ENCODE measurements at places on chromosomes 16 and 17.

DNA sequence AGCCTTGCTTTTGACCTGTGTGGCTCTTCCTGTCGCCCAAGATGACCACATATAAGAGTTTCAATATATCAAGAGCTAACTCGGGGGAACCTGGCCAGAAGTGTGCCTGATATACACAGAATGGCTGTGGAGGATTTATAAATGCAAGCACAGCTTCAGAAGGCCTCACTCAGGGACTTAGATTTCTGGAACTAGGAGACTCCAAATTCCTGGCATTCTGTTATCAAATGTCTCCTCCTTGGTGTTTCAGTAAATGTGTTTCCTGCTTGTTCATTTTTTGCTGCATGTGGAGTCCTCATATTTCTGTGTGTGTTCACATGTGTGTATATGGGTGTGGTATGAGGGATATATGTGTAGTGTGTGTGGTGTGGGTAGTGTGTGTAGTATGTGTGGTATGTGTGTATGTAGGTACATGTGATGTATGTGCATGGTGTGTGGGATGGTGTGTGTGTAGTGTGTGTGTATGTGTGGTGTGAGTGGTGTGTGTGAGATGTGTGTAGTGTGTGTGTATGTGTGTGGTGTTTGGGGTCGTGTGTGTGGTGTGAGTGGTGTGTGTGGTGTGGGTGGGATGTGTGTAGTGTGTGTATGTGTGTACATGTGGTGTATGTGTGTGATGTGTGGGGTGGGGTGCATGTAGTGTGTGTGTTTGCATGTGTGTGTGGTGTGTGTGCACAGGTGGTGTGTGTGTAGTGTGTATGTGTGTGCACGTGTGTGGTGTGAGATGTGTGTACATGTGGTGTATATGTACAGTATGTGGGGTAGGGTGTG, 981 bp upstream of the CD300H start:
- DNase-seq = no peak

DNA sequence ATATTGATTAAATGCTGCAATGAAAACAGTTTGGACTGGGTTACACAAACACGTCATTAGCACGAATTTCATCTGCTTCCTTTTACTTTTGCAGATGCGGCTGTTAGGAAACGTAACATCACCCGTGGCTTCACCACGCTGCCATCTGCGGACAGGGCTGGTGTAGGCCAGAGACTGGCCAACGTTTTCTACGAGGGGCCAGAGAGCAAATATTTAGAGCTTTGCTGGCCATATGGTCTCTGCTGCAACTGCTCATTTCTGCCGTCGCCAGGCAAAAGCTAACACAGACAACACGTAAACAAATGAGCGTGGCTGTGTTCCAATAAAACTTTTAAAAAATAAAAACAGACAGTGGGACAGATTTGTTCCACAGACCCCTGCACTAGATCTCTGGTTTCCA, 96.6 kb downstream of the ENGASE start:
- DNase-seq = no peak

DNA sequence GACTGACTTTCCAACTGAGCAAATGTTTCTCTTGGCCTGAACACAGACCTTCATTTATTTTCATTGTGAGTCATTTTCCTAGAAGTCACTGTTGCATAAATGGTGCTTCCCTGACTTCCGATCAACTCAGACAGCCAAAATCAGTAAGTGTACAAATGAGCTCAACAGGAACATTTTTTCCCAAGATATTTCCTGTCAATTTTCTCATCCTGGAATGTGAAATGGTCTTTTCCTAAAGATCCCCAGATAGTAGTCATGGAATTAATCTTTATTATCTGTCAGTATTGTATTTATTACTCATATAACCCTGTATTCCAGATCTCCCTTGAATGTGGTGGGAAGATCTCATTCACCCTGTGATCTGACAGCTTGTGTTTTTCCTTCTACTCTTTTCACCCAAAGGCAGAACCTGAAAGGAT, 360.3 kb upstream of the KIF2B start:
- no peak for DNase-seq

DNA sequence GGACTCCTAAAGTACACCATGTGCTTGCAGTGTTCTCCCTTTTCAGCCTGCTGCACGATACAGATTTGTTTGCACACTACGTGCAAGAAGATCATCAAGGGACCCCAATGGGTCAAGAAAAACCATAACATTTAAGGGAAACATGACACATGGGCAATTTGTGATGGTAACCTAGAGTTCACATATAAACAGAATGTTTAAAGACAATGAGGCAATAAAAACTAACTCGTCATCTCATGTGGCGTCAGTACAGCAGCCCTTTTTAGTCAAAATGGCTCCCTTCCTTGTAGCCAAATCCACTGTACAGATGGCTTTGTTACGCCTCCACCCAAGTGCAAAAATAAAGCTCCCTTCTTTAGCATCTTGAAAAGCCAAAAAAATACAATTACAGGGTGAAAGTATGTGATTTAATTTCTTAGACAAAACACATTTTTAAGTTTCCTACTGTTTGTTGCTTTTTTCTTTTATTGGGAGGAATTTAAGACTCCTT, 173.7 kb downstream of the CDK5R1 start:
- DNase-seq = no peak
